ENCODE measurements at places on chromosomes 11 and 22. TPM values are rescaled to one million over a fixed set of nuclear protein-coding genes. Genes with fewer than 3 reads are reported as not detected.
A peak's percentile ranks its signal among the peaks of the same experiment; 100 is the strongest.

DNA sequence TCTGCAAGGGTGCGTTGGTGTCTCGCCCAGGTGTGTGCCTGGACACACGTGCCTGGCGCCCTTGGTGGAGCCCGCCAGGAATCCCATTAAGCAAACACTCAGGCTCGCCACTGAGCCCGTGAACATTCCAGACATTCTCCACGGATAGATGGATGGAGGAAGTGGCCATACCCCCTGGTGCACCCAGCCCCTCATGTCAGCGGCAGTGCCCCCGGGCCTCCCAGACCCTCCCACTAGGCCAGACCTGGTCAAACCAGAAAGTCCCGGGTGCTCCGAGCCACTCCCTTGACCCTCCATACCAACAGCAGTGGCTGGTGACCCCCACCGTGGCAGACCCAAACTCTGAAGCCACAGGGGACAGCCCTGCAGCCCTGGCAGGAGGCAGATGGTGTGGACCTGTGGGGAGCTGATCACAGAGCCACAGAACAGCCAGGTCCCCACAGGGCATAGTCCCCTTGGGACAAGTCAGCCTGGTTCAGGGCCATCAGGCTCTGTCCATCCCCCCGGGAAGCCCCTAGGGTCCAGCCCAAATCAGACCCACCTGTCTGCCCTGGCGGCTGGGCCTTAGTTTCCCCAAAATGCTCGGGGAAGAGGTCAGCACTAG is 1.9 kb downstream of the EPS8L2 start:
- DNase-seq = no peak

DNA sequence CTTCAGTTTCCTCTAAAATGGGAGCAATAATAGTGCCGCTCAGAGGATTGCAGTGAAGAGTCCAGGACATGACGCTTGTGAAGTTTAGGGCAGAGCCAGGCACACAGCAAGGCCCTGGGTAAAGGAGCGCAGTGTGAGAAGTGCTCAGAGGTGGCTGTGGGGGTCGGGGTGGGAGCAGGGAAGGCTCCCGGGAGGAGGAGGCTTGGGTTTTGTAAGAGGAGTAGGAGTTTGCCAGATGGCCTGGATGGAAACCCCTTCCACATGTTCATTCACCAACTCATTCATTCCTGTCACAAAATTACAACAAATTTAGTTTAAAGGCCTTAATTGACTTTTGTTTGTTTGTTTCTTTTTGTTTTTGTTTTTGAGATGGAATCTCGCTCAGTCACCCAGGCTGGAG is 17.0 kb downstream of the CRYBB2 start:
- no peak for DNase-seq

- no peak for DNase-seq
Measured at GRCh38 chr11:11389238-11389637, 36.2 kb upstream of the CSNK2A3 start.

- peak; percentile 8 for DNase-seq
Measured at GRCh38 chr11:45155058-45155551, 8.7 kb downstream of the PRDM11 start.

DNA sequence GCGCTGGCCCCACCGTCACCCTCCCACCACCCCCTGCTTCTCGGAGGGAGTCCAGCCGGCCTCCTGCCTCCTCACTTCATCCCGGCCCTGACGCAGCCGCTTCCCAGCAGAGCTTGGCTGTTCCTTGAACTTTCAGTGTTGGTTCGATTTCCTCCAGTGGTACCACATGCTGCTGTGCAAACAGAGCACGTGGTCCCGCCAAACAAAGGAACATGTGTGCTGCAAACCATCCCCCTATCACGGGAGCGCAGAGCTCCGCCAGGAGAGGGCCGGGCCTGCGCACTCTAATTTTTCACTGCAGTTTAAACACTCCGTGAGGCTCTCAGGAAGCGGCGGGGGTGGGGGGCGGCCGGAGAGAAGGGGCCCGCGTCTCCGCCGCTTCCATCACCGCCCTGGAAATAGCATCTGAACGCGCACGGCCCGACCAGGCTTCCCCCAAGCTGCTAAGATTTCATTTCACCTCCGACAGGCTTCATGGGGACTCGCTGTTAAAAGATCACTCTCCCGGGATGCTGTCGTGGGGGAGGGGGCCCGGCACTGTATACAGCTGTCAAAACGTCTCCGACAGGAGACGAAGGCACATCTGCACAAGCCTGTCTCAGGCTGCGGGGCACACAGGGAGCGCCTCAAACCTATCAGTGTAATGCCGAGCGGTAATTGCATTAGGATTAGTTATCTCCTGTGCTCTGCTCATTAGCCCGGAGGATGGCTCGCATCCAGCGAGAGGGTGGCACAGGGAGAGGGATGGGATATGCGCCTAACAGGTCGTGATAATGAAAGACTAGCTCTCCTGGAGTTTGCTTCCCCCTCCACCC is 269.9 kb upstream of the SORL1-AS1 start:
- DNase-seq = peak; percentile 82

- no peak for DNase-seq
Measured at GRCh38 chr11:14190992-14191778, 167.8 kb downstream of the RRAS2 start.

DNA sequence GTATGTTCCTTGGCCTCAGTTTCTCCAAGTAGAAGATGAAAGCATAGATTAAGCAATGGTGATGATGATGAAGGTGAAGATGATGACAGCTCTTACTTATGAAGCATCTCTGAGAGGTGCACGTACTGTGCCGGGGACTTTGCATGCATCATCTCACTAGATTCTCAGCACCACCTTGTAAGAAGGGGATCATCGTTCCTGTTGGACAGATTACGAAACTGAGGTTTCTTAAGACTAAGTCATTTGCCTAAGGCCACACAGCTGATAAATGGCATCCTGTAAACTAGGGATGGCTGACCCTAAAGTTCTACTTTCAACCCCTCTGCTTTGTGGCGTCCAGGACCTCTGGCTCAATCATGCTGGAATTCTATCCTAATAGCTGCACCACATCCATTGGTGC is 8.7 kb downstream of the MS4A15 start:
- DNase-seq = no peak

DNA sequence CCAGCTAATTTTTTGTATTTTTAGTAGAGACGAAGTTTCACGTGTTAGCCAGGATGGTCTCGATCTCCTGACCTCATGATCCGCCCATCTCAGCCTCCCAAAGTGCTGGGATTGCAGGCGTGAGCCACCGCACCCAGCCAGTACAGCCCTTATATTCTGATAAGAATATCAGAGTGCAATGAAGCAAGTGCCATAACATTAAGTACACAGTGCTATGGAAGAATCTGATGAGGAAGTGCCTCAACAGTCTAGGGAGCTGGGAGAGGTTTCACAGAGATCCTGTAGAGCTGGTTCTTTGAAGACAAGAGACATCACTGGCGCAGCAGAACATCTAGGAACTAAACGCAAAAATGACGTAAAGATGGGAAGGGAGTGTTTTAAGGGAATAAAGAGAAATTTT is 2.1 kb downstream of the RTCB start:
- no peak for DNase-seq

DNA sequence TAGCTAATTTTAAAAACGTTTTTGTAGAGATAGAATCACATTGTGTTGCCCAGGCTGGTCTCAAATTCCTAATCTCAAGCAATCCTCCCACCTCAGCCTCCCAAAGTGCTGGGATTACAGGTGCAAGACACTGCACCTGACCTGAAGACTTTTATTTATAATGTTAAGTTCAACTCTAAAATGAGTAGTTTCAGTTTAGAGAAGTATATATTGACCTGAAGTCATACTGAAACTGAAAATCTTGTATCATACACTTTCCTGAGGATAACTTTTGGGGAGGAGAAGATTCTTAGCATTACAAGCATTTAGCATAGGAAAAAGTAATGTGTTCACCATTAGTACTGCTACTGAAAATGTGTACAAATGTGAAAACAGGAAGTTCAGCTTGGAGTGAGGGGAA is 249.3 kb downstream of the CASP12 start:
- no peak for DNase-seq

GRCh38 chr11:123587044-123587443 is 67.4 kb downstream of the SCN3B start:
- DNase-seq = no peak

Gene OR8G5
- total RNA-seq = not detected

Data from fibroblast of villous mesenchyme (primary cell).